Activated naive CD4-positive, alpha-beta T cell treated with Interleukin-2 at 50 U/mL for 16 hours (primary cell): ENCODE measurements at places on chromosomes 2 and 18.

DNA sequence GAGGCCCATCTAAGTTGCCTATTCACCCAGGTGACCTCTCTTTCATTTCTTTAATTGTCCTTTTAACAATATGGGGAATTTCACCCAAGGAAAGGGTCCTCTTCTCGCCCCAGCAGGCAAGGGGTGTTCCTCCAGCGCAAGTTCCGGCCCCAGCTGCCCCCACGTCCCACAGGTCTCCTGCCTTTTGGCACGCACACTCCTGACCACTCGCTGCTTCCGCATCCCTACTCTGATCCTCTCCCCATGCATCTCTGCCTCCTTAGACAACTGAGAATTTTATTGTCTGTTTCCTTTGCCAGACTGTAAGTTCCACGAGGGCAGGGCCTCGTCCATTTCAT lies 684 bp upstream of the ARPC2 start:
- DNase-seq = no peak

DNA sequence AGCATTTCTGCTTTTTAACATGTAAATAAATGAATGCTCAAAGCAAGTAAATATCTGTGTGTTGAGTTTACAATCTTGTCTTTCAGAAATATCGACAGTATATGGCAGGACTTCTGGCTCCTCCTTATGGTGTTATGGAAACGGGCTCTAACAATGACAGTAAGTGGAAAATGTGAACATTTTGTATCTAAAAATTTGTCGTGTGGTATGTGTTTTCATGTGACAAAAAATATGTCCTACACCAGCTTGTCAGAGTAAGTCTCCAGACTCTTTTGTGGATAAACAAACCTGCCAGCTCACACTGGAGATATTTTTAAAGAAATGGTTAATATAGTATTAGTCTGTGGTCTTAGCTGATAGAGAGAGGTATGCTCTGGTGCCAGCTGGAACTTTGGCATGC lies 157.9 kb upstream of the MAP3K20 start:
- DNase-seq = no peak

GRCh38 chr18:54181856-54182602 lies 42.4 kb downstream of the MBD2 start:
- DNase-seq = no peak

- no peak for DNase-seq
Observed at GRCh38 chr18:56952026-56952425, 194.9 kb upstream of the BOD1L2 start.
